ENCODE measurements at places on chromosomes 5 and 9.

DNA sequence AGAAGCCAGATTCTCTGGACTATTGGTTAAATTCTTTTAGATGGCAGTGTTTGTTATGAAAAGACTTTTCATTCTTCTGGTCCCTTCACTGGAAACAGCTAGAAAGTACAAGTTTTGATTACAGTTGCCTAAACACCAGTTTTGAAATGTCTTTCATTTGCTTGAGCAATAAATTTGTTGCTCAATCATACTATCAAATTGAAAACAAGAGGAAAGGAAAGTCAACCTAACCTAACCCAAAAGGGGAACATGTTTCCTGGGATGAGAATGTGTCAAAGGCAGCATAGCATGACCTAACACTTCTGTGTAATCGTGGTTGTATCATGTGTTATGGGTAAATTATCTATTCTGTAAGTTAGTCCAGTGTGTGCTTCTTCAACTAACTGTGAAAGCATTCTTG lies 213.2 kb downstream of the TMC1 start:
- no peak for DNase-seq

DNA sequence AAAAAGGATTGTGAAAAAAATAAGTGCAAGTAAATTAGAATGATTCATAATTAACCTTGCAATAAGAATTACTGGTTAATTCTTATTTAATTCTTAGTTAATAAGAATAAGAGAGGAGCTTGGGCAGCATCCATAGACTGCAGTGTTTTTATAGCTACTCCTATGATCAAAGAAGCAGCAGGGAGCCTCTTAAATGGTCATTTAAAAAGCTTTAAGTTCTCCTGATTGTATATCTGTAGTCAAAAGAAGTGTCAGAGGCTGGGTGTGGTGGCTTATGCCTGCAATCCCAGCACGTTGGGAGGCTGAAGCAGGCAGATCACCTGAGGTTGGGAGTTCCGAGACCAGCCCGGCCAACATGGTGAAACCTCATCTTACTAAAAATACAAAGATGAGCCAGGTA lies 14.4 kb downstream of the ACER2 start:
- DNase-seq: no peak

DNA sequence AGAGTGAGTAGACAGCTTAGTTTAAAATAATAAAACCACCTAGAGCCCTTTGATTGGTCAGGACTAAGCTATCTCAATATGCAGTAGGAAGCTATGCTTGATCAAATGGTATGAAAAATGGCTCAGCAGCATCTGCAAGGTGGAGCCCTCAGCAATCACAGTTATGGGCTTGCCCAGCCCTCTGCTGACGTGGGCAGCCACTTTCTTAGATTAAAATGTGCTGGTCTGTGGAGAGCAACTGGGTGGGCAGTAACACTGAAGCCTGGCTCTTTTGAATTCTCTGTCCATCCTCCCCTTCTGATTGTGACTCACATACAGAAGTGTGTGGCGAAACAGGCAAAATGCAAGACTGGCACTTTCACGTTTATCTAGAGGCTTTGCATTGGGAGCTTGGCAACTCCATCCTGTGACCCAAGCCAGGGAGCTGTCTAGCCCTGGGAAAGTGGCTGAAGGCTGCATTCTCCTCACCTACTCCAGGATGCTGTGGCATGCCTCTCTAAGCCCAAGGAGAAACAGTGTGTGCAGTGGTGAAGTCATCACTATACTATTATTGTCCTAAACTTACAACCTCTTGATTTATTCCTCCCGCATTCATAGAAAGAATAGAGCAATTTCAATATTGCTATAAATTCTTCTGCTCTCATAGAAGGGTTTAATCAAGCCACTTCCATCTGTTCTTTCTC lies 61.1 kb downstream of the MED10 start:
- no peak for DNase-seq

DNA sequence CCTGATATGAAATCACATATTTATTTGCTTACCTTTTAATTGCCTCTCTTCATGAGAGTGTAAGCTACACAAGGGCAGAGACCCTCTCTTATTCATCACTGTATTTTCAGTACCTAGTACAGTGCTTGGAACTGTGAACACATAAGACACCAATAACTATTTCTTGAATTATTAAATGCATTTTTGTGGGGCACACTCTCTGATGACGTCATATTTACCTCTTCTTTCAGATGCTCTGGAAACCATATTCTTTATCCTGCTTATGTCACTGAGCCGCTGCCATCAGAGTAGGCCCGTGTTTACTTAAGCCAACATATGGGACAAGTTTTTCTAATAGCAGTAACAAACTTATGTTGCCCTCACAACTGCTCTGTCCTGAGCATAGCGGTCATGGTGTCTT lies 266.5 kb downstream of the ELAVL2 start:
- no peak for DNase-seq

GRCh38 chr9:35813434-35814105 lies 1.3 kb downstream of the HINT2 start:
- DNase-seq: peak; percentile 50

DNA sequence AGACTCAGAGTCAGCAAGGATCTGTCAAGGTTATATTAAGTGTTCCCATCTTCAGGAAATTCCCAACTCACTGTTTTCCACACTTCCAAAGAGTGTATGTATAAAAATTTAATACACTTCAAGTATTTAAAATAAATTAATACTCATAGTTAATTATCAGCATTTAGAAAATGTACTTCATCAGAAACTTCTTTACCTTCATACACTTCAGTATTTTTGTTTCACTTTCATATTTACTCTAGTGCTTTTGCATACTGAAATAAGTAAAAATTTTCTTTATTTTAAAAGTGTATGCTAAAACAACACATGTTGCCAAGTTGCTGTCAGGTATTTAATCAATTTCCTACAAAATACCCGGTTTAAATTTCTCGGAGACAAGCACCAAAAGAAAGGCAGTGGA lies 16.5 kb downstream of the RICTOR start:
- DNase-seq: no peak

- no peak for DNase-seq
These were observed 41.8 kb downstream of the RAPGEF1 start for GRCh38 chr9:131697908-131698617.

DNA sequence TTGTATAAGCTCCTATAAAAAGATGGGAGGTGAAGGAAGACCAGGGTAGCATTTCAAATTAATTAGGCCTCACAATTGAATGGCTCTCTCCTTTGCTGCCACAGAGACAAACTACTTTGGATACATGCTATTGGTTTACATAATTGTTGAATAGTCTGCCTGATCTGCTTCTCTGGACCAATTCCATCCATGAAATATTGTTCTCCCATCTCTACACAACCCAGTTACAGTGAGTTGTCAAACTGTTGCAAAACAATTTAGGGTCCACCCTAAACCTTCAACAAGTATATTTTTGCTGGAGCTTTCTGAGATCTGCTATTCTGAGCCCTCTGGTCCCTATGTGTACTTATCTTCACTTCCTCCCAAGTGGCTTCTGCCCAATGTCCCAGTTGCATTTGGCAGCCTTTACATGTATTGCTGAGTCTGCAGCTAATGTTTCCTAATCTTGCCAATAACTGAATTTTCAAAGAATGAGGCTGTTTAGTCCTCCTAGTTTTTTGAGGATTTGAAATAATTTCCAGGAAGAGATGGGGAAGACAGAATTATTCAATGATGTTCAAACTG lies 38.9 kb downstream of the AGTPBP1 start:
- DNase-seq: no peak

- DNase-seq: no peak
These were observed 187.1 kb upstream of the WWC1 start for GRCh38 chr5:168104350-168104749.

DNA sequence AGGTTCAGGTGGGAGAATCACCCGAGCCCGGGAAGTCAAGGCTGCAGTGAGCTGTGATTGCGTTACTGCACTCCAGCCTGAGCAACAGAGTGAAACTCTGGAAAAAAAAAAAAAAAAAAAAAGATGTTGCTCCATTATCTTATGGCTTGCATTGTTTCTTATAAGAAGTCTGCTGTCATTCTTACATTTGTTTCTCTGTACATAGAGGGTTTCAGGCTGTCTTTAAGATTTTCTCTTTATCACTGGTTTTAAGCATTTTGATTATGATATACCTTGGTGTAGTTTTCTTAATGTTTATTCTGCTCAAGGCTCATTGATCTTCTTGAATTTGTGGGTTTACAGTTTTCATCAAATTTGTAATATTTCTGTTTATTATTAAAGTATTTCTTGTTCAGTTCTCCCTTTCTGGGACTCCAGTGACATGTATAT lies 35.2 kb downstream of the MVB12B start:
- no peak for DNase-seq

- DNase-seq: peak; percentile 42
These were observed 3.2 kb upstream of the ANXA1 start for GRCh38 chr9:73148447-73148937.

Measured in EL (cell line).